ENCODE measurements at places on chromosomes 16 and 17.

GRCh38 chr16:54694651-54695050, 236.0 kb upstream of the IRX5 start:
- DNase-seq: no peak

DNA sequence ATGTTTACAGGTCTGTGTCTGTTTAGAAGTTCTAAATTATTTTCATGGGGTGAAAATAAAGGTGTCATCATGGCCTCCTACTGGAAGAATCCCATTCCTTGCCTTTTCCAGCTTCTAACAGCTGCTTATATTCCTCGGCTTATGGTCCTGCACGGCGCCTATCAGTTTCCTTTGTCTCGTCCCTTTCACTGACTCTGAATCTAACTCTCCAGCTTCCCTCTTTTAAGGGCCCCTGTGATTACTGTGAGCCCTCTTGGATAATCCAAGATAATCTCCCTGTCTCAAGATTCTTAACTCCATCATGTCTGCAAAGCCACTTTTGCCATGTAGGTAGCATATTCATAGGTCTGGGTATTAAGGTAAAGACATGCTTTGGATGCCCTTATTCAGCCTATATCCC, 441.0 kb upstream of the ERCC4 start:
- DNase-seq: no peak

- no peak for DNase-seq
Observed at GRCh38 chr17:29835435-29836351, 94.3 kb downstream of the SSH2 start.

GRCh38 chr16:11650641-11651591, 17.3 kb upstream of the SNN start:
- no peak for DNase-seq

DNA sequence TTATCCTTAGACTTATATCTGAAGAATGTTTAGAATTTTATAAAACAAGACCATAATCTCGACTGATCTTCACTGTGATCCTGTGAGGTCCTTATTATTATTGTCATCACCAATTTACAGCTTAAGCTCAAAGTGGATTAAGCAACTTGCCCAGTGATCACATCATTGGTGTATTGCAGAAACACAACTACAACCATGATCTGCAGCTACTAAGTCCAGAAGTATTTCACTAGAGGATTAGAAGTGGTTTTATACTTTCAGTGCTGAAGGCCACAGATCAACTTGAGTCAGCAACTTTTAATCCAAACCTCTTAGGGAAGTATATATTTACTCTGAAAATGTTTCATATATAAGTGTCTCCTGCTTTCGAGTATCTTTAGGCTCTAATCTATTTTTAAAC, 624.3 kb upstream of the SOX9 start:
- no peak for DNase-seq

DNA sequence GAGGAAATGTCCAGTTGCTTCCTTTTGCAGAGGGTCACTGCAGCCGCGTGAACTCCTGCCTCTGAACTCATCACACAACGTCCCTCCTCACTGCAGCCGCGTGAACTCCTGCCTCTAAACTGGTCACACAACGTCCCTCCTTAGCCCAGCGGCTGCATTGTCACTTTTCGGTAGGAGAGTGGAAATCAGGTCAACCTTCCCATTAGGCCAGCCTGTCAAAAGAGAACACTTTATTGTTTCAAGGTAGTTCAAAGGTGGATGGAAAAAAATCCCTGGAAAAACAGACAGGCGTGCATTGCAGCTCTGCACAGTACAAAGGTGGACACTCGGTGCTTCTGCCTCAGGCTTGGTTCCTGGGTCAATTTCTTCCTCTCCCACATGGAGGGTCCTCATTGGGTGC, 280.2 kb downstream of the FOXL1 start:
- peak; percentile 20 for DNase-seq

GRCh38 chr17:27539152-27539551, 82.9 kb downstream of the KSR1 start:
- no peak for DNase-seq

DNA sequence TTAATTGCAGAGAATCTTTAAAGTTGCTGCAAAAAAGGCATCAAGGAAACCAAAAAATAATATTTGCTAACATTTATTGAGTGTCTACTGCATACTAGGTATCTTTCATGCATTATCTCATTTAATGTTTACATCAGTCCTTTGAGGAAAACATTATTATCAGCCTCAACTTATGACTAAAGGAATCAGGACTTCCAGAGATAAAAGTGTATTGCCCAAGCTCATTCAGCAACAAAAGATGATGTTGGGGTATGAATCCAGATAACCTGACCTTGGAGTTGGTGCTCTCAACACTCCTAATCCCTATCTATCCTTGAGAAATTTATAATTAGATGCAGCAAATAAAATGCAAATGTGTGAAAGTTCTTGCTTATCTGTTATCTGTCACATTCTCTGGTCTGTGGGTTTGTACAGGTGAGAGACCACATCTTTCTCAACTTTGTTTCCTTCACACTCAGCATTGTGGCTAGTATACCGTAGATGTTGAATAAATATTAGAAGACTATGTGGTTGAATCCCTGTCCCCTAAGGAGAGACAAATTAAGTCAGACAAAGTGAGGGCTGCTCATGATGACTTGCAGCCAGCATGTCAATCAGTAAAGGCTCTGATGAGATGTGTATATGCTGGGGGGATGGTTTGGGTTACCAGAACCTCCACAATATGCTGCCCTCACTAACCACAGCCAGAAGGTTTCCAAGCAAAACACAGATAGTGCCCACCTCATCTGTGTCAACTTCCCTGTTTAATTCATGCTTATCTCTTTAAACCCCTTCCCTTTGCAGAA, 82.6 kb downstream of the NOG start:
- DNase-seq: no peak

GRCh38 chr16:8070506-8070905, 519.8 kb downstream of the TMEM114 start:
- DNase-seq: no peak

- DNase-seq: no peak
Observed at GRCh38 chr16:1602285-1602684, 9.6 kb downstream of the IFT140 start.

DNA sequence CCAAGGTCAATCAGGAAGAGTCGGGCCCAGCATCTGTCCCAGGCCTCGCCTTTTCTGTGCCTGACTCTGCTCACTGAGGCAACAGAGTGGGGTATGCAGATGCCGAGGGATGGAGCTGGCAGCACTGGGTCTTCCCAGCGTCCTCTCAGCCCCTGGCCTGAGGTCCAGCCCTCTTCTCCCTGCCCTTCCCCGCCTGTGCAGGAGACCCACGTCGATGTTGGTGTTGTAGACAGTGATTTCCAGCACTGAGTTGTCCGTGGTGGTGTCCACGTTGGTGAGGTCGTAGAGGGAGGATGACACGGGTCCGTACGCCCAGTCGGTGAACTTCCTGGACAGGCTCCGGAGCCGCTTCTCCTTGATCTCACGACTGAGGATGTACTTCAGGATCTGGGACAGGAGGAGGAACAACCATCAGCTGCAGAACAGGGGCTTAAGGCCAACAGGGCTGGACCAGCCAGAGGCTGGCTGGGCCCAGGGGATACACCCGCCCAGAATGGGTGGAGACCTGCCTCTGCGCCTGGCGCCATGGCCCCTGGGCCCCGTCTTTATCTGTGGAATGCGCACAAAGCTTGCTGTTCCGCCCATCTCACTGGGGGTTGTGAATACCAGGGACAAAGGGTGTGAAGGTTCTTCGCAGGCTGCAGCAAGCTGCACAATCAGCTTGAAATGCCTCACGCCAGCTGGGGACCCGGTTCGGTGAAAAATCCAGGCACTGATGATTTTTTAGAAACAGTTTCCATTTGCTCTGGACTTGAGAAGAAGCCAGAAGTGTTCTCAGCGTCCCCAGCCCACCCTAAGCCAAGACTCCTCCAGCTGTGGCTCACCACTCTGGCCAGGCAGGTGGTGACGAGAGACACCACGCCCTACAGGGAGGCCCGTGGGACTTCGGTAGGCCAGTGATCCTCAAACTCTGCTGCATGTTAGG, 27.5 kb downstream of the TRPV3 start:
- no peak for DNase-seq

GRCh38 chr16:7268182-7268581, 64.5 kb upstream of the RBFOX1 start:
- DNase-seq: peak; percentile 17

DNA sequence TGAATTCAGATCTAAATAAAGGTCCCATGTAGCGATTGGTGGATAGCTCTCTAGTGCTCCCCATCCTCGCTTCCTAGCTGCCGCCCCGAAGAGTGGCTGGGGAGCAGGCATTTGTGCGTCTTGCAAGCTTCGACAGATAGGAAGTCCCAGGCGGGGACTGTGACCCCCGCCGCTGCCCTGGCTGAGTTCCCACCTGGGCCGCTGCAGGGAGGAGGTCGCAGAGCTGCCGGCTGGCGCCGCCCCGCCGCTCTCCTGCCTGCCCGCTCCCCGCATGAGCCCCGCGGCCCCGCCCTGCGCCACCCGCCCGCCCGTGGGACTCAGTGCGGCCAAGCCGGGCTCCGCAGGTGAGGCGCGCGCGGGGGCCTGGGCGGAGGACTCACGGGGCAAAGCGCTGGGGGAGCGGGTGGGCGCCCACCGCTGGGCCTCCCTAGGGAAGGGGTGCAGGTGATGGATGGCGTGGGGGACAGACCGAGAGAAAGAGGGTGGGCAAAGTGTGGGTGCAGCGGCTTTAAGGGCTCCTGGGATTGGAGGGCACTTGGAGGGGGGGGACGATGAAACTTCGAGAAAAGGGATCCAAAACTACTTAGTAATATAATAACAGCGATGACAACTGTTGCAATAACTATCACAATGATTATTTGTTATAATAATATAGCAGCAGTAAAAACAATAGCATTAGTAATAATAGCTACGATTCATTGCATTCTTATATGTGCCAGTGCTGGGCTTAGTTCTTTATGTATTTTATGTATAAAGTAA, at the start of gene OTOA:
Gene OTOA (plus strand): TSS at position 80 of the 759 bp plus-strand sequence. CDS start 14,547 bp downstream, outside the sequence.
- DNase-seq: no peak

DNA sequence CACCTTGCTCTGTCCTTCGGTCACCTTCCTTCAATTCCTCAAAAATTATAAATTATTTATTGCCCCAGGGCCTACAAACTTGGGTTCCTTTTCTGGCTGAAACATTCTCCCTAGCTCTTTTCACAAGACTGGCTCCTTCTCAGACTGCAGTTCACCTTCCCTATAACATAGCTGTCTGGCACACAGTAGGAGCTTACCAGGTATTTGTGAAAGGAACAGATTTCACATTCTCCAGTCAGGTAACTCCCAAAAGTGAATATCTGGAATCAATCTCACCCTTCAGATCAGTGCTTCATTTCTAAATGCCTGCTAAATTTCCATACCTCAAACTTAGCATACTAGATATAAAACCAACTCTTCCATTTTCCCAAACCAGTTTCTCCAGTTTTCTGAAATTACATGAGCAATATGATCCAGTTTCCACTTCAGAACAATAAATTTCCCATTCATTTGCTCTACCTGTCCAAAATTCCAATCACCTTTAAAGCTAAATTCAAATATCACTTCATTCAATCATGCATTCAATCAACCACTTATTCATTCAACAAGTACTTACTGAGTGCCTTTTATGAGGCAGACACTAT, 6.1 kb downstream of the RFFL start:
- DNase-seq: no peak

GRCh38 chr17:61551255-61551742, 39.7 kb downstream of the NACA2 start:
- peak; percentile 41 for DNase-seq

GRCh38 chr17:8300627-8301242, 5.5 kb upstream of the SLC25A35 start:
- DNase-seq: peak; percentile 84

DNA sequence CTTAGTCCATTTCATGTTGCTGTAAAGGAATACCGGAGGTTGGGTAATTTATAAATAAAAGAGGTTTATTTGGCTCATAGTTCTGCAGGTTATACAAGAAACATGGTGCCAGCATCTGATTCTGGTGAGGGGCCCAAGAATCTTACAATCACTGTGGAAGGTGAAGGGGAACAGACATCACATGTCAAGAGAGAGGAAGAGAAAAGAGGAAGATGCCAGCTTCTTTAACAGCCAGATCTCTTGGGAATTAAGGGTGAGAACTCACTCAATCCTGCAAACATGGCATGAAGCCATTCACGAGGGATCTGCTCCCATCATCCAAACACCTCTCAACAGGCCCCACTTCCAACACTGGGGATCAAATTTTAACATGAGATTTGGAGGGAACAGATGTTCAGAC, 49.5 kb downstream of the BMERB1 start:
- DNase-seq: no peak

DNA sequence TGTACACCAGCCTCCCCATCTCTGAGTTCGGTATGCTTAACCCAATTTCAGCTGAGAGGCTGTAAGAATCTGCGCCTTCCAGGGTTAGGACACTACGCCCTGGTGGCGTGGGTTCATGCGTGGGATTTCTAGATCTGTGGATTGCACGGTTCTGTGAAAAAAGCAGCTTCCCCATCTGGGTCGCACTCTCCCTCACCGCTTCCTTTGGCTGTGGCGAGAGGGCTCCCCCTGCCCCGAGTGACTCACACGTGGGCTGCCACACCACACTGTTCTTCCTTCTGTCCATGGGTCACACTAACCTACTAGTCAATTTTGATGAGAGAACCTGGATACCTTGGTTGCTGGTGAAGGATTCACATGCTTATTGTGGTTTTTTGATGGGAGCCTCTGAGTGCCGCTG, 256.0 kb upstream of the MAF start:
- DNase-seq: no peak

GRCh38 chr17:45227101-45227925, 5.6 kb downstream of the FMNL1 start:
- DNase-seq: no peak

- no peak for DNase-seq
Observed at GRCh38 chr17:13594310-13594709, 7.4 kb downstream of the HS3ST3A1 start.

- DNase-seq: no peak
Observed at GRCh38 chr17:6924208-6924607, 71.6 kb upstream of the ALOX12 start.

DNA sequence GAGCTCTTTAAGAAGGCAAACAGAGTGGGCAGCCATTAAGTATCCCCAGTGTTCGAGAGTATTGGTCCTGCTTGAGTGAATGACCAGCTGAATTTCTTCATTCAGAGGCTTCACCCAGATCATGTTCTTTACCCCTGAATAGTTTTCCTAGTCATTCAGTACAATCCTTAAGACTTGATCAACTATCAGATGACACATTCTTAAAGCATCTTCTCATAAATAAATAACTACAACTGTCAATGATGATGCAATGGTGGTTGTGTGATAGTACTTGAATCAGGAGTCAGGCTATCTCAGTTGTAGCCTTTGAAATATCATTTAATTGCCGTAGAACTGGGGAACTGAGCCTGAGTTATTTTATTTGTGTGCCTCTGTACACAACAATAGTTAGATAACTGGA, 416.8 kb upstream of the CCL2 start:
- no peak for DNase-seq

DNA sequence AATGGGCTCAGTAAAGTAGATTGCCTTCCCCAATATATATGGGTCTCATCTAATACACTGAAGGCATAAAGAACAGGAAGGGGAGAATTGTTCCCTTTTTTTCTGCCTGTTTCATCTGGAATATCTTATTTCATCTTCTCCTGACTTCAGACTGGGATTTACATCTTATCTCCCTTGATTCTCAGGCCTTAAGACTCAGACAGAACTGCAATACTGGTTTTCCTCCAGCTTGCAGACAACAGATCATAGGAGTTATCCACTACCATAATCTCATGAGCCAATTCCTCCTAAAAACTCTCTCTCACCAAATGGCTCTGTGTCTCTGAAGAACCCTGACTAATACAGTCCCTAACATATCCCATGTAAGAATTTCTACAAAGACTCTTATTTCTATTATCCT, 390.7 kb downstream of the CDH8 start:
- DNase-seq: no peak

GRCh38 chr17:27280527-27280926, 13.4 kb upstream of the WSB1 start:
- no peak for DNase-seq

All from spinal cord (tissue), 10 donors.